ENCODE measurements at places on chromosomes 16 and 17.

GRCh38 chr17:2023692-2024571 is 1.2 kb downstream of the RTN4RL1 start:
- no peak for DNase-seq

DNA sequence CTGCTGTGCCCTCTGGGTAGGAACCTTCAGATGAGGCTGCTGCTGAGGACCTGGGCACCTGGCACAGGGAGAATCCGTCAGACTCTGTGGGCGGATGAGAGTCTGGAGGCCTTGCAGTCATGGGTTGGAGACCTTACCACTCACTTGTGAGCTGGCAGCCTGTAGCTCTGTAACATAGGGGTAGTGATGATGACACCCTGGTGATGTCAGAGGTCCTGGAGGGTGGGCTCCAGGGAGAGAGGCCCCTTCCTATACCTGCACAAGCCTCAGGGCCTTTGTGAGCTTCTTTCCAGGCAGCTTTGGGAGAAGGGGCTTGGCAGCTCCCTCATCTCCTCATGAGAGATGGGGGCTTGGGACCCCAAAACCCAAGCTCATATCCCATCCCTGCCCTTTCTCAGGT is 1.6 kb downstream of the MIEF2 start:
- DNase-seq = no peak

GRCh38 chr17:80279895-80280294 is 19.2 kb downstream of the RNF213 start:
- no peak for DNase-seq

DNA sequence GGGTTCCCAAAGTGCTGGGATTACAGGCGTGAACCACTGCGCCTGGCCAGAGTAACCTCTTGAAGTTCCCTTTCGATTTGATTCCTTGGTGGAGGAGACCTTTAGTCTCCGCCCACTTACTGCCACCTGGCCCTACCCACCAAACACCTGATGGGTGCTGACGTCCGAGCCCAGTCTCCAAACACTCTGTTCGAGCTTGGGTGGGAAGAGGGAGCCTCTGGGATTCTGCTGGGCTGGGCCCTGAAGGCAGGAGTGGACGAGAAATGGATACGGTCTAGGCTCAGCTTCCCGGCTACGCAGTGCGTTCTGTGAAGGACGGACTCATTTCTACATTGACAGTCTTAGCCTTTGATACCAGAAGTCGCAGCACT is 870 bp upstream of the ITGA3 start:
- no peak for DNase-seq

DNA sequence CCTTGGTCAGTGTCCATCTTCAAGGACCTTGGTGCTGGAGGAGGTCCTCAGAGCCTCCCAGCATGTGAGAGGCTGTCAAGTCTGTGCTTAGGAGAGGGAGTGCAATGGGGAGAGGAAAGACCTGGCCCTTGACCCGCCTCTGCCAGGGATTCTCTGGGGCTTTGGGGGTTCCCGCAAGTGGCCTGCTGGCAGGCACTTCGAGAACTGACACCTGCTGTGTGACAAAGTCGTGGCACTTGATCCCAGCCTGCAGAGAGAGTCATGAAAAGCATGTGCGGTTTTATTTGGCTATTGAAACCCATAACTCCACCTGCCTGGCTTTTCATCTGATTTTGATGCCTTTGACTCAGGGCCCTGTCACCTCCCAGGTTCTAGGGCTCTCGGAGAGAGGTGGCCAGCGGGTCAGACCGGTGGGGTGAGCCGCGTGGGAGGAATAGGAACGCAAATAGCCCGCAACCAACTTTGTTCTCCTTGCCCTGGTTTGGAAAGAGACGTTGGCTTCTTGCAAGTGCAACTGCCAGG is 42.8 kb upstream of the GSE1 start:
- DNase-seq = no peak

GRCh38 chr17:13546851-13547250 is 54.9 kb downstream of the HS3ST3A1 start:
- no peak for DNase-seq

DNA sequence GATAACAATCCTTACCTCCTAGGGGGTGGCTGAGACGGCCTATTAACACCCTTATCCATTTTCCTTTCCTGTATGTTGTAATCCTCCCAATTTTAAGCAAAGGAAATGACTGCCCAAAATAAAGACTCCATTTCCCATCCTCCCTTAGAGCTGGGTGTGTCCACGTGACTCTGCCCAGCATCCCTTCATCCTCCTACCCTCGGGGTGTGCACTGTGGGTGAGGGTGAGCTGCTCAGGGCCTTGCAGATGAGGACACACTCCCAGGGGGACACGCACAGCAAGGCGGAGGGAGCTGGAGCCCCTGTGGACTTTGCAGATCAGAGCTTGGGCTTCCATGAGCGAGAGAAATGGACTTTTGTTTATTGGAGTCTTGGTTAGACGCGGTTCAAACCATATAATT is 186.8 kb downstream of the IRF8 start:
- no peak for DNase-seq

DNA sequence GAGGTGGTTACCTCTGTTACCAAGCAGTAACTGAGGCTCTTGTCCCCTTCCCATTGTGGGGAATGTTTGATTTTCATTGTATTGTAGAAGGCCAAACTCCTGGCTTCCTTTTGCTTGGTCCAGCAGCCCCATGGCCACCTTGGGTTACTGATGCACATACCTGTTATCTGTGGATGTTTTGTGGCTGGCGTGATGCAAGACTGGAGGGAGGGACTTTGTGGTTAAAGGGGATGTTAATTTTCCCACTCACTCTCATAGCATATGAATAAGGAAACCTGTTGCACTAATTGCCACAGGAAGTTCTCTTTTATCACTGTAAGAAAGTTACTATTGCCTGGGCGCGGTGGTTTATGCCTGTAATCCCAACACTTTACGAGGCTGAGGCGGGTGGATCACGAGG is 168.6 kb upstream of the HS3ST4 start:
- no peak for DNase-seq

DNA sequence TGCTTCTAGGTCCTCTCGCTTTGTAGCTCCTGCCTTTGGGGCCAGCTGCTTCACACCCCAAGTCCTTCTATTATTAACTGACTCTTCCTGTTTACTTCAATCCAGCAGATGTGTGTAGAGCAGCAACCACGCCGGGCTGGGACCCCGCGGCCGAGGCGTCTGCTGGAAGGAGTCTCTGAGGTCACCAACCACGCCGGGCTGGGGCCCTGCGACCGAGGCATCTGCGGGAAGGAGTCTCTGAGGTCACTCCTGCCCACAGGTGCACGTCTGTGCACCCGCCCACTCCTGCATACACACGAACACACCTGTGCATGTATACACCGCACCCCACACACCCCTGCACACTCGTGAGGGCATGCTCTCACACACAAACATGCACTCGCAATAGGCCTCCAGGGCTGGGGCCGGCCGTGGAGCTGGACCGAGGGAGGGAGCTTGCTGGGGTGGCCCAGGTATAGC is 7.8 kb upstream of the TEX19 start:
- no peak for DNase-seq

DNA sequence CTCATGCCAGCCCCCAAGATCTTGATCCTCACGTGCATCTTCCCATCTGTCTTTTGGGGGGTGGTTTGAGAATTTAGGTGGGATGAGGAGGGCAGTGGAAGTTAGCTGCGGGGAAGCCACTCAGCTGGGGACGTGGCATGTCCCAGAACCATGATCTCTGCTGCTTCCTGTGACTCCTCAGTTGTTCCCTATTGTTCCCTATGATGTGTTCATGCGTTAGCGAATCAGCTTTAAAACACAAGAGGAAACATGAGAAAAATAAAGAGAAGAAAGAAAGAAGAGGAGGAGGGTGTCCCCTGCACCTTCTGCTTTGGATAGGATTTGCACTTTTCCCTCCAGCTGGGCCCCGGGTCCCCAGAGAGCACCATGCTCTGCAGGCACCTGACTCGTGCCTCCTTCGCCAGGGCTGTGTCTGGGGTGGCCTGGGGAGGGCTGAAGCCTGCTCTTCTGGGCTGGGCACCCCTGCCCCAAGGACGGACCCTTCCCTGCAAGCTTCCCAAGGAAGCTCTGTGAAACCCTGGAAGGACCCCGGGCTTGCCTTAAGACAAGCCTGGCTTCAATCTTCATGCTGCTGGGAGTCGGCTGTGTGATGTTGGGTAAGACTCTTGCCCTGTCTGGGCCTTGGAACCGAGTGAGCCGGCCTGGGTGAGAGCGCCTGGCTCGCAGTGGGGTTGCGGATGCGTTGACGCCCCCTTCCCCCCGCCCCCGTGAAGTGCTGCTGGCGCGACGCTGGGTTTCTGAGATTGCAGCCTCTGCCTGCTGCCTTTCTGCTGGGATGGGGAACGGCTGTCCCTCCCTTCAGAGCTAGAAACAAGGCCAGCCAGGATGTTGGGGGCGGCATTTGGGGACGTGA is 62.8 kb upstream of the CIBAR2 start:
- no peak for DNase-seq

- no peak for DNase-seq
These were observed 10.4 kb downstream of the CD300LF start for GRCh38 chr17:74702116-74702871.

- DNase-seq = no peak
These were observed 2.0 kb downstream of the CRYM start for GRCh38 chr16:21276090-21276489.

GRCh38 chr17:10156948-10157607 is 41.3 kb downstream of the GAS7 start:
- DNase-seq = no peak

- DNase-seq = no peak
These were observed 2.9 kb upstream of the BCL6B start for GRCh38 chr17:7019839-7020519.

DNA sequence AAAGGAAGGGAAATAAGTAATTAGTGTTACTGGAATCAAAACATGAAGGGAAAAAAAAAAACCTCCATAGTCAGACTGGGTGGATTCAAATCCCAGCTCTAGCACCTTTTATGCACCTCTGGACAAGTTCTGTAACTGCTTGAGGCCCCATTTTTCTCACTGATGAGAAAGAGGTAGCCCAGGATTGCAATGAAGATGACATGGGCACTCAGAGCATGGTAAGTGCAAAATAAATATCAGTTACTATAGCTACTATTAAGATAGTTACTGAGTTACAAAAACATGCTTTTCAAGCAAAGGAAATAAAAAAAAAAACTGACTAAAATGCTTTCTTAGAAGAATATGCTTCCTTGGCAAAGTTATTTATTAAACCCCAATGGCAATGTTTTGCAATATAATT is 58.8 kb downstream of the CEP95 start:
- DNase-seq = no peak

GRCh38 chr17:48187872-48188608 is 80.5 kb downstream of the SNX11 start:
- DNase-seq = no peak

GRCh38 chr16:52545898-52546266 is 1.1 kb downstream of the TOX3 start:
- DNase-seq = no peak

DNA sequence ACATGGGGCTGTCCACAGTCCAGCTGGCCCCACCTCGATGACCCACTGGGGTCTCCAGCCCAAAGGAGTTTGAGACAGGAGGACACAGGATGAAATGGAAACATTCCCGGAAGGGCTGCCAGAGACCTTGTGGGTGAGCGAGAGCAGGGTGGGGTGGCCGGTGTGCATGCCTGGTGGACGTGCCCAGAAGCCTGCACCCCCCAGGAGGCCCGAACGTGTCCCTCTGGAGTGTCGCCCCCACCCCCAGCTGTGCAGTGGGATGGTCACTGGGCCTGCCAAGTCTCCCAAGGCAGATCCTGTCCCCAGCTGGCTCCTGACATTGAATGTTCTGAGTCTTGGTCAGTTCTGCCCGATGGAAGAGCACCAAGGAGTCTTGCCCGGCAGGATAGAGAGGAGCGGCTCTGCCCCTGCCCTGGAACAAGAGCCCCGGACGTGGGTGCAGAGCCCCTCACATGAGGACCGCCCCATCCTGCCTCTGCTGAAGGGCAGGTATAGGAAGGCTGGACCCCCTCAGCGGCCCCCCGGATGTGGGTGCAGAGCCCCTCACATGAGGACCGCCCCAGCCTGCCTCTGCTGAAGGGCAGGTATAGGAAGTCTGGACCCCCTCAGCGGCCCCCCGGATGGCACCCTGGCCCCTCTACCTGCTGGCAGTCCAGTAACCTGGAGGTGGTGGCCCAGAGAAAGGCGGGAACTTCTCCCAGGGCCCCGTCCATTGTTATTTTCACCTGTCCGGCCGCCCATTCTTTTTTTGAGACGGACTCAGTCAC is 3.1 kb upstream of the CAPN15 start:
- no peak for DNase-seq

- no peak for DNase-seq
These were observed 118.1 kb downstream of the TNFRSF13B start for GRCh38 chr17:16853661-16854320.

DNA sequence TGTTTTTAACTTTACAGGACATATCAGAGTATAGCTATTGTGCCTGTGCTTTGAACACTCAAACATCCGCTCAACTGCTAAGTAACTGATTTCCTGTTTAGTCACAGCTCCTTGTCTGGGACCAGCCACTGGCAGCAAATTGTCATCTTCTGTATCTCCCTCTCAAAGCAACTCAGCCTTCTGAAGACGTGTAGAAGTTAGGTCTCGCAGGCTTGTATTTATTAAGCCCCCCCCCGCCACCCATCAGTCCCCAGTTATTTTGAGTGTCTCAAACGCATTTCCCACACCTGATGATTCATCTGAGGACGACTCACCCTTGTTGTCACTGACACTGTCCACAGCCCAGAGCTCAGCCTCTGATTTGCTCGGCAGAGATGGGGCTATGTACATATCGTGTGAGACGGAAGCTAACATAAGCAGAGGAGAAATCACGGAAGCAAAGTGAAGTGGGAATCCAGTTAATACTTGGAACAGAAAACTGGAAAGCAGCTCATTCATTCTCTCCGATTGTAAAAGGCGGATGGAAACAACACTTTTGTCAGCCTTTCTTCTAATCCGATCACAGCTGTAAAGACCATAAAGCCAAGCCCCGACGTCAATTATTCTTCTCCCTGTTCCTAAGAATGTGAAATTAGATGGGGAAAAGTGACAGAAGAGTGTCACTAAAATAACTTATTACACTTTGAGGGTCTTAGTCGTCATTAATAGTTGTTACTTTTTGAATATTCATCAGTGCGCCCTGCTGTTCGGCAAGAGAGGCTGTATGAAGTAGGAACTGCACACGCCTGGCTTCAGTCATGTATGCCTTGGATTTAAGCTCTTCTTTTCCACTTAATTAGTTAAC is 64.2 kb downstream of the PITPNC1 start:
- DNase-seq = peak; percentile 73

DNA sequence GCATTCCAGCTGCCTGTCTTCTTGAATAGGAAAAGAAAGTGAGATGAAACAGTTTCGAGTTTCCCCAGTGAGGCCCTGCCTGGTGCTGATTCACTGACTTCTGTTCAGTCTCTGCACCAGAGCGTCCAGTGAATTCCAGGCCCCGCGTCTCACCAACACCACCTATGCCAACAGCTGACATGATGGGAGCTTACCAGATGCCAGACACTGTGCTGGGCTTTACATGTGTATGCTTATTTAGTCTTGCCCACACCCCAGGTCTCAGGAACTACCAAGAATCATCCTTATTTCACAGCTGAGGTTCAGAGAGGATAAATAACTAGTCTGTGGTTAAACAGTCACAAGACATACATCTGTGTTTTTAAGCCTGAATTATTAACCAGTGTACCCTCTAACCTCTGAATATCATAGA is 29.1 kb upstream of the IRX6 start:
- DNase-seq = no peak

- DNase-seq = no peak
These were observed 8.5 kb downstream of the ALDH3A2 start for GRCh38 chr17:19656851-19657581.
